ENCODE measurements at places on chromosomes 4 and X. TPM values are rescaled to one million over a fixed set of nuclear protein-coding genes. Genes with fewer than 3 reads are reported as not detected.

The H2BW2 gene
- total RNA-seq, result not detected

The NEUROG2 gene
- total RNA-seq, result not detected

The SUPT20HL1 gene
- not detected for total RNA-seq

The PRDM8 gene
- total RNA-seq, result 5.9 TPM

The SYN1 gene
- 4.0 TPM for total RNA-seq

The NCAPG gene
- 0.33 TPM for total RNA-seq

The USP26 gene
- total RNA-seq, result not detected

The CT47B1 gene
- total RNA-seq, result not detected

The STOX2 gene
- 15.0 TPM for total RNA-seq

The RAB40A gene
- not detected for total RNA-seq

The IBSP gene
- total RNA-seq, result not detected

The EFHC2 gene
- total RNA-seq, result not detected

The PCSK1N gene
- 110 TPM for total RNA-seq
